ENCODE measurements at places on chromosomes 1 and 21.

DNA sequence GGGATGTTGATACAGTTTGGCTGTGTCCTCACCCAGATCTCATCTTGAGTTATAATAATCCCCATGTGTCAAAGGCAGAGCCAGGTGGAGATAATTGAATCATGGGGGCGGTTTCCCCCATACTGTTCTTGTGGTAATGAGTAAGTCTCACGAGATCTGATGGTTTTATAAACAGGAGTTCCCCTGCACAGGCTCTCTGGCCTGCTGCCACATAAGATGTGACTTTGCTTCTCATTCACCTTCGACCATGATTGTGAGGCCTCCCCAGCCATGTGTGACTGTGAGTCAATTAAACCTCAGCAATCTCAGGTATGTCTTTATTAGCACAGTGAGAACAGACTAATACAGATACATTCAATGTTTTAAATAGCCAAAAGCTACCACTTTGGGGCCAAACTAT, 41.1 kb downstream of the SLC35F3 start:
- no peak for DNase-seq

DNA sequence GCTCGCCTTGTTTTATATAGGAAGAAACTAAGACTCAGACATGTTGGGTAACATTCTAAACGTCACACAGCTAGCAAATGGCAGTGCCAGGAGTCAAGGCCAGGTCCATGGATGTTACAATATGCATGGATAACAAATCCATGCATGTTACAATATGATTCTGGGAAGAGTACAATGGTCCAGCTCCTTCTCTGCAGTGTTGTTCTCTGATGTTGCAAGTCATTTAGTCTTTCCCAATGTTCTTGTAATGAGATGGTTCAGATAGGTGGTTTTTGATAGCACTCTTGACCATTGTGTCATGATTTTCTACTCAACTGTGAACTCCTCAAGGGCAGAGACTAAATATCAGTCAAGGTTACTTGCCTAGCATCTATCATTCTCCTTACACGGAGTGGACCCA, 15.7 kb upstream of the LRRN2 start:
- no peak for DNase-seq

DNA sequence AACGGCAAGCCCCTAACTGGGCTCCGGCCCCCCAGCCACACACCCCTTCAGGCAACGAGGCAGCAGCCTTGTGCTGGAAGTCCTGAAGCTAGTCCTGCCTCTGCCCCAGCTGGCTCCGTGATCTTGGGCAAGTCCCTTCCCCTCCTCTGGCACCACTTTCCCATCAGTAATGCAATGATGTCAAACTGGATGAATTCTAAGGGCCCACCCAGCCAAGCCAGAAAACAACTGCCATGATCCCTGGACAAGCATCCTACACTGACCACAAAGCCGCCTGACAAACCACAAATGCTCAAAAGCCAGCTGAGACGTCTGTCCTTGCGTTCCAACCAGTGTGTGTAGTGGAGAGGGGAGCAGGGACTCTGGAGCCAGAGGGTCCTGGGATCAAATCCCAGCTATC, 26.8 kb downstream of the IFFO2 start:
- no peak for DNase-seq

DNA sequence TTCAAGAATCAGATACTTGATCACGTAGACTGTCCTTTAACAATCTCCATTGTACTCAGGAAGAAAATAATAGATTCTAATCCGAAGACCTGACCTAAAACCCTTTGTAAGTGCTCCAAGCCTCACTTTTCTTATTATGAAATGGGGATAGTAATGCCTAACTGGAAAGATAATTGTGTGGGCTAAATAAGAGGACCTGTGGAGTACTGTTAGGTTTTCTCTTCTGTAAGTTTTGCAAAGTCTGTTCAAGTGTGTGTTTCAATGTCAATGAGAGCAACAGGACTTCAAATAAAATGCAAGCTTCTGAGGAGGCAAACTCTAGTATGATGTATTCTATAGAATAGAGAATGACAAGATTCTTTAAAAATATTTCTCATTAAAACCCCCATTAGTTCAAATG, 348.6 kb downstream of the USP25 start:
- no peak for DNase-seq

- DNase-seq = no peak
Observed at GRCh38 chr1:210298936-210299335, 29.8 kb upstream of the HHAT start.

DNA sequence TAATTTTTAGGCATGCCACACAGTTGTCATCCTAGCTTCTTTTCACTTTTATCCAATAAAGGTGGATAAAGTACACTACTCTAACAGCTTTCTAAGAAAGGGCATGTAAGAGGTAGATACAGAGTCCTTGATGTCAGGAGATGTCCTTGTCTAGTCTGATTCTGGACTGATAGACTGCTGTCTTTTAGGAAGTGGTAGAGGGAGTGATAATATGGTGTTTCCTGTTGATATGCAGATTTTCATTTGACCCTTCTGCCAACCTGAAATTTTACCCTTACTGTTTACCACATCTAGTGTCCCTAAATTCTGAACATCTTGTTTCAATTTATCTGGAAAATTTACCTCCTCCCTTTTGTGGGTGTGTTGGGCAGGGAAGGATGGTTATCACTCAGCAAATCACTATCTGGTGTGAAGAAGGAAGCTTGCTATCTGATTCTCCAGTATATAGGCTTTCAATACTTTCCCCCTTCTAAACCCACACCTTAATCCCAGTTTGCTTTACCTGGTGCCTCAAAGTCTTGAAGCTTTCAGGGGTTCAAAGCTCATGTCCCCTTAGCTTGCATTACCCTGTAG, 354.9 kb upstream of the SNX7 start:
- no peak for DNase-seq

DNA sequence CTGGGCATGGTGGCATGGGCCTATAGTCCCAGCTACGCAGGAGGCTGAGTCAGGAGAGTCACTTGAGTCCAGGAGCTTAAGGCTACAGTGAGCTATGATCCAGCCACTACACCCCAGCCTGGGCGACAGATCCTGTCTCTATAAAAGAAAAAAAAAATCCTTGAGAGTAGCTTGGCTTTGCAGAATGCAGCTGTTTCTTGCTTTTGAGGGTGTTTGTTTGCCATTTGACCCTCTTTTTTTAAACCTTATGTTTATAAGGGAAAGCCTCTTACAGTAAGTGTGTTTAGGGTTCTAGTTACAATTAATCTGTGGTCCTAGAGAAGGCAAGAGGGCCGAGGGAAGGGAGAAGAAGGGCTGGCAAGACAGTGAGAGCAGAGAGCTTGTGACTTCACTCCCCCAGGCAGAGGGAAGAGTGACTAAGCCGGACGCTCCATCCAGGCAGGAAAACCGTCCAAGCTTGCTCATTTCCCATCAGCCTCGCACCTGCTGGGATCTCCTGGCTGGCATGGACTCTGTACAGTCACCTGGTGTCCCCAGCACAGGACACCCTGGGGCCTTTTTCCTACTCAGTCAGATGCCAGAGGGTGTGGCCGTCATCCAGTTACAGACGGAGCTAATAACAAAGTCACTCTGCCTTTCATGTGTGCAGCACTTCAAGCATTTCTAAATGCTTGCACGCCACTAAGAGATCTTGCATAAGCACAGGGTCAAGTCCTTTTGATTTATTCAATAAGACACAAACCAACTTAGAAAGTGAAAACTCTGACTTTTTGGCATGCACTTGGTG, 55.5 kb upstream of the PSEN2 start:
- DNase-seq = no peak

GRCh38 chr1:160116283-160117147, 956 bp downstream of the ATP1A2 start:
- DNase-seq = no peak

DNA sequence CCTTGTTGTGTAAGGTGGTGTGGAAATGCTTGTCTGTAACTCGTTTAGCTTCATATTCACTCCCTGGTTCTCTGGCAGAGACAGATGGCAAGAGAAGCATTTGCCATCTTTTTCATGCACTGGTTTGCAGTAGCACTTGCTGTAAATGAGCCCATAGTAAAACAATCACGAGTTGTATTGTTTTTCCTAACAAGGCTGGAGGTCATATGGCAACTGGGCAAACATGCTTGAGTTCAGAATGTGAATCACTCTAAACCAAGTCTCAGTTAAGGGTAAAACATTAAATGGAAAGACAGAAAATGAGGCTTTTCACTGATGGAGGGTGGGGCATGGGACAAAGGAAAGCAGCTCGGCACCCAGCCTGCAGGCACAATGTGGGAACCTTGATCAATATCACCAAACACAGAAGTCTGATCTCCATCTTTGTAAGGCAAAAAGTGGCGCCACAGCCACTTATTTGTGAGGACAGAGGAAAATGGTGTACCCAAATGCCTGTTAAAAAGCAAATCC, 26.5 kb upstream of the LPAR3 start:
- DNase-seq = no peak

GRCh38 chr1:44696789-44697345, 22.4 kb downstream of the ARMH1 start:
- DNase-seq = no peak

- no peak for DNase-seq
Observed at GRCh38 chr1:212638492-212639151, 30.1 kb downstream of the ATF3 start.

DNA sequence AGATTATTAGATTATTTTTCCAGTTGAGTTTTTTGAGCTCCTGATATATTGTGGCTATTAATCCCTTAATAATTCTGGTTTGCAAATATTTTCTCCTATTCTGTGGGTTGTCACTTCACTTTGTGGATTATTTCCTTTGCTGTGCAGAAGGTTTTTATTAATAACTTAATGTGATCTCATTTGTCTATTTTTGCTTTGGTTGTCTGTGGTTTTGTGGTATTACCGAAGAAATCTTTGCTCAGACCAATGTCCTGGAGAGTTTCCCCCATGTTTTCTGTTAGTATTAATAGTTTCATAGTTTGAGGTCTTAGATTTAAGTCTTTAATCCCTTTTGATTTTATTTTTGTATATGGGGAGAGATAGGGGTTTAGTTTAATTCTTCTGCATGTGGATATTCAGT, 7.1 kb upstream of the TBX19 start:
- no peak for DNase-seq

- DNase-seq = no peak
Observed at GRCh38 chr1:8871539-8871935, 6.9 kb downstream of the ENO1 start.

DNA sequence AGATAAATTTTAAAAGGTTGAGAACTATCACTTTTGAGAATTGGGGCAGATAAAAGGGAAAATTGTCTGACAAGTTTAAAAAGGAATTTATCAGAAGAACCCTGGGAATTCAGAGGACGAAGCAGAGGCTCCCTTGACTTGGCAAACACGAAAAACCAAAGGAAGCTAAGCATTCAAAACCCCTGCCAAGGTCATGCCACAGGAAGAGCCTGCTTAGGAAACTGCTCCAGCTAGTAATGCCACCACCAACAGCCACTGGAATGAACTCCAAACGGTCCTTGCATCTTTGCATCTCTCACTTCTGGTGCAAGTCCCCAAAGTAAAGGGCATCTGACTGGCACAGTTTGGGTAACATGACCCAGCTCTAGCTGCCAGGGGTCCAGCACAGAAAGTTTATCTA, 7.2 kb downstream of the GPBP1L1 start:
- DNase-seq = no peak

GRCh38 chr1:29043274-29043965, 80.3 kb downstream of the TMEM200B start:
- no peak for DNase-seq

- no peak for DNase-seq
Observed at GRCh38 chr1:215911406-215911968, 344.4 kb downstream of the KCTD3 start.

DNA sequence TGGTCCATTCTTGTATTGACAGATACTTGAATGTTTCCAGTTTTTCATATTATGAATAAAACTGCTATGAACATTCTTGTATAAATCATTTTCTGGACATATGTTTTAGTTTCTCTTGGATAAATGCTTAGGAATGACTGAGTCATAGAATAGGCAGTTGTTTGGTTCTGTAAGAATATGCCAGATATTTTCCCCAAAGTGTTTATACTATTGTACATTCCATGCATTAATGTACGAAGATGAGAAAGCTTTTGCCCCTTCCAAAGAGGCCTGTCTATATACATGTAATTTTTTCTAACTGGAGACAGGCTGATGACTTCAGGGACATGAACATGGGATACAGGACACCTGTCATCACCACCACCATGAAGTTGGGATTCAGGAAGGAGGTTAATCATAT, 11.3 kb downstream of the NBPF3 start:
- no peak for DNase-seq

DNA sequence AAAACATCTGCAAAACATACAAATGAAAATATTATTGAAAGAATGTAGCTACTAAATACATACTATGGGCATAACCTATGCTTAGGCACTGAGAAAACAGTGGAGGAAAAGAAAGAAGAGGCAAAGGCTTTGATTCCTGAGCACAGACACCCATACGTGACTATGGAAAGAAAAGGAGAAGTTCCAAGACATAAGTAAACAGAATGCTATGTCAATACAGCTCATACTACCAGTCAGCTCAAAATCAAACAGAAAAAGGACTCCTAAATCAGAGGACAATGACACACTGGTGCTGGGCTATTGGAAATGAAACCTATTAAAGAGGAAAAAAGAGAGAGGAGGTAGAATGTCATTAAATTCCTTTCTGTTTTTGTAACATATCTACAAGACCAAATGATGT, 225.4 kb downstream of the SMYD3 start:
- no peak for DNase-seq
